Placental pericyte (primary cell): ENCODE measurements at places on chromosomes 3 and 15. TPM values are rescaled to one million over a fixed set of nuclear protein-coding genes. Genes with fewer than 3 reads are reported as not detected.

Gene FYCO1
- total RNA-seq: 19.8 and 33.7 TPM in 2 replicates

Gene DPPA4
- total RNA-seq: not detected in 2 replicates

Gene FGF12
- total RNA-seq: 0.14 TPM in 1 of 2 replicates, not detected in the other

Gene FBLN2
- total RNA-seq: 32.2 and 251 TPM in 2 replicates

Gene TEX55
- total RNA-seq: not detected in 2 replicates

Gene SAXO2
- total RNA-seq: 0.88 and 1.3 TPM in 2 replicates

Gene HEG1
- 93.2 and 370 TPM in 2 replicates for total RNA-seq

Gene LMOD3
- total RNA-seq: not detected in 2 replicates
